ENCODE measurements at places on chromosomes 3 and 15.

DNA sequence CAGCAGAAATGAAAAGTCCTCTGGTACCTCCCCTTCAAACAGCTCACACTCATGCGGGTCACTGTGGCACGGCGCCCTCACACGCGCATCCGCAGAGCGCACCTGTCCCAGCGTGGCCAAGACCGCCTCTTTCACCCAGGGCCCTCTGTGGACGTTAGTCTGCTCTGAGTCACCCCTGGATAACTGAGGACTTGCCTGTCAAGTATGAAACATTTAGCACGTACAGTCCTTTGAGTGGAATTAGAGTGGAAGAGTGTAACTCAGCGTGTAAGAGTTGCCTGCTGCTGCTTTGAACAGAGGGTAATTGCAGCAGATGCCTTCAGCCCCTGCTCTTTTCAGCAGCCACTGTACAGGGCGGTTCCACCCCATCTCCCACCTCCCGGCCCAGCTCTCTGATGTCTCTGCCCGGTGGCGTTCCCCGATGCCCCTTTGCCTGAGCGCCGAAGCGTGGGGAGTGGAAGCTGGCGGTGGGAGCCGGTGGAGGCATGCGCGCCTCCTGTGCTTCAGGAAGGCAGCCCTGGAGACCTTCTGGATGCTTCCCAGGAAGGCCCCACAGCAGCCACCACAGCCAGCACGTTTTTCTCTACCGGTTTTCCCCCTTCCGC lies 23.0 kb downstream of the CPN2 start:
- DNase-seq, result peak; percentile 23
- peak overlapping the region; percentile 7 for H3K27ac ChIP-seq
- H3K4me1 ChIP-seq, result peaks cover under 1% of the 10 kb centered on the region
- H3K27me3 ChIP-seq, result peaks cover 16% of the 10 kb centered on the region
- no peak overlapping the region for H3K4me3 ChIP-seq
- no peaks in the 10 kb centered on the region for H3K36me3 ChIP-seq

GRCh38 chr15:80170596-80170995 lies 17.8 kb downstream of the FAH start:
- peaks cover 18% of the 10 kb centered on the region for H3K36me3 ChIP-seq
- DNase-seq, result no peak
- H3K4me1 ChIP-seq, result no peaks in the 10 kb centered on the region
- H3K27ac ChIP-seq, result no peak overlapping the region

DNA sequence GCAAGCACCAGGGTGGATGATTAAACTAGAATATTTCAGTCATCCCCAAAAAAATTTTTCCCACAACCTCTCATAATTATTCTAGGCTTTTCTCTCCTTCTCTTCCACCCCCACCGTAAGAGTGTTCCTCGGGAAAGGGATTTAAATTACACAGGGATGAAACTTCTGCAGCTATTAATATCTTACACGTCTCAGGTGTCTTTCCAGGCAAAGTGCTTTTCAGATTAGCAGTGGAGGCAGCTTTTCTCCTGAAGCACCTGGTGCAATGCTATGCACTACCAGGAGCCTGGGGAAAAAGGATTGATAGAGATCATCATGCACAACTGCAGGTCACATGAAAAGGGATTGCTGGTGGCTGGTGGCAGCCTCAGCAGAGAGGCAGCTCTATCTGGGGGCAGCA lies 250.4 kb downstream of the NTRK3 start:
- DNase-seq, result no peak
- no peak overlapping the region for H3K27ac ChIP-seq
- H3K4me1 ChIP-seq, result no peaks in the 10 kb centered on the region
- no peak overlapping the region for H3K4me3 ChIP-seq
- H3K36me3 ChIP-seq, result no peaks in the 10 kb centered on the region
- H3K27me3 ChIP-seq, result no peaks in the 10 kb centered on the region

- peaks cover 51% of the 10 kb centered on the region for H3K36me3 ChIP-seq
- no peak overlapping the region for H3K27ac ChIP-seq
- H3K27me3 ChIP-seq, result no peaks in the 10 kb centered on the region
- no peak overlapping the region for H3K4me3 ChIP-seq
- no peak for DNase-seq
These were observed 7.3 kb downstream of the FYCO1 start for GRCh38 chr3:45988362-45988761.

DNA sequence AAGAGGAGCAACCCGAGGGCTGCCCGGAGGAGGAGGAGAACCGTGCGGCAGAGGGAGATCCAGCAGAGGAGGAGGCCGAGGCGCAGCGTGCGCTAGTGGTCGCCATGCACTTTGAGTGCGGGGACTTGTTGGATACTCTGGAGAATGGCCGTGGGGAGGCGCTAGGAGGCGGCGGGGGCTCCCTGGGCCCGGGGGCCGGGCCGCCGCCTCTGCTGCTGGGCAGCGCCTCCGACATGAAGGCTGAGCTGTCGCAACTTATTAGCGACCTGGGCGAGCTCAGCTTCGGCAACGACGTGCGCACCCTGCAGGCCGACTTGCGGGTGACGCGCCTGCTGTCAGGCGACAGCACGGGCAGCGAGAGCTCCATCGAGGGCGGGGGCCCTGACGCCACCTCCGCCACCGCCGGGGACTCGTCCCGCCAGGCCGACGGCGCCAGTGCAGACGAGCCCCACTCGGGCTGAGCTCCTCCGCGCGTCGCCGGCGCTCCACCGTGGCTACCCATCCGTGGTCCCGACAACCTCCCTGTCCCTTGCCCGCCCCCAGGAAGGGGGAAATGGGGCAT lies 2.0 kb downstream of the FAM43A start:
- no peak overlapping the region for H3K27ac ChIP-seq
- peaks cover 42% of the 10 kb centered on the region for H3K4me1 ChIP-seq
- H3K36me3 ChIP-seq, result no peaks in the 10 kb centered on the region
- H3K4me3 ChIP-seq, result peak overlapping the region; percentile 89
- DNase-seq, result peak; percentile 78
- H3K27me3 ChIP-seq, result peaks cover 61% of the 10 kb centered on the region

- no peak for DNase-seq
- peaks cover 17% of the 10 kb centered on the region for H3K27me3 ChIP-seq
- no peak overlapping the region for H3K27ac ChIP-seq
- no peaks in the 10 kb centered on the region for H3K36me3 ChIP-seq
These were observed 36.3 kb downstream of the ALG1L2 start for GRCh38 chr3:130117933-130118332.

DNA sequence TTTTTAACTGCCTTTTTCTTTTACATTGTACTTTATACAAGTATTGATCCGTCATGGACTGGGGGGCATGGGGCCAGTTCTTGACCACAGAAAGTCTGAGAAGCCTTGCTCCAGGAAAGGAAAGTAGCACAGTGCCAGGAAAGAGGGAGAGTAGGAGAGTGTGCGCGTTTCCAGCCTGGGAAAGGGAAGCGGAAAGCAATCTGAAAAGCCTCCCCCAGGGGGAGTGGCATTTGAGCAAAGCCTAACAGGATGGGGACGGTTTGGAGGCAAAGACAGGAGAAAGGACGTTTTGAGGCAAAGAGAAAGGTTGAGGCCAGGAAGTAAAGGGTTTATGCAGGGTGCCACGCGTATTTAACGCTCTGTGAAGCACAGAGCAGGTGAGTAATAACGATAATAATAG lies 116.9 kb downstream of the RORA start:
- no peak overlapping the region for H3K27ac ChIP-seq
- no peaks in the 10 kb centered on the region for H3K36me3 ChIP-seq
- H3K4me1 ChIP-seq, result no peaks in the 10 kb centered on the region
- DNase-seq, result no peak

DNA sequence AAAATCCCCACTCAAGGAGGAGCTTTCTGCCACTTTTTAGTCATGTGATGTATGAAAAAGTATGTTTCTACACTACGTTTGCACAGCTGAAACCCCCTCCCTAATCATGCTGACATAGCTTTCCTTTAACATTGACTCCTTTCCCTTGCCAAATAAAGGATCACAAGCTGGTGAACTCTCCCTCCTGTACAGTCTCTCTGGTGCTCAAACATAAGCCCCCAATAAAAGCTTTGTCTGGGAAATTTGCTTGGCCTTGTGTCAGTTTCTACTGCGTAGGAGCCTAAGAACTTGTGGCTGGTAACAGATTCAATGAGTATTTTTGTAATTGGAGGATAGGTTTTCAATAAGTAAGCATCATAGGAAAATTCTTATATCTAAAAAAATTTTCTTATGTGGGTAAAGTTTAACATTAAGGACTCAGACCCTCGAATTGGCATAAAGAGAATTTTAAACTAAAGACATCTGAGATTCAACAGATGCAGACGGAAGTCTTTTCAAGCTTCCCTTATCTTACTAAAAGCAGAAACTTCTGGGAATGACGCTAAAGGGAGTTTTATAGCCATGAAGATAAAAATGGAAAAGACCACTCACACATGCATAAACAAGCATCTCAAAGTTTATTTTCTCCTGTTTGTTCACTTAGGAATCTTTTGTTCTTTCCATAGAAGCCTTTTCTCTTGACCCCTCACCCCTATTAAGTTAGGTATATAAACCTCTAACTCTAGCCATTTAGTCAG lies 44.1 kb upstream of the P2RY1 start:
- no peak overlapping the region for H3K4me3 ChIP-seq
- H3K27ac ChIP-seq, result no peak overlapping the region
- H3K4me1 ChIP-seq, result no peaks in the 10 kb centered on the region
- no peak for DNase-seq
- H3K36me3 ChIP-seq, result no peaks in the 10 kb centered on the region
- H3K27me3 ChIP-seq, result no peaks in the 10 kb centered on the region

- peak overlapping the region; percentile 61 for H3K27ac ChIP-seq
- peaks cover 59% of the 10 kb centered on the region for H3K4me1 ChIP-seq
- peaks cover 4% of the 10 kb centered on the region for H3K27me3 ChIP-seq
- DNase-seq, result no peak
These were observed 6.2 kb upstream of the TIPARP start for GRCh38 chr3:156668073-156668763.

GRCh38 chr3:190101320-190102011 lies 19.2 kb downstream of the P3H2 start:
- no peak for DNase-seq
- peaks cover 3% of the 10 kb centered on the region for H3K4me1 ChIP-seq
- peaks cover 18% of the 10 kb centered on the region for H3K27me3 ChIP-seq
- peak overlapping the region; percentile 61 for H3K4me3 ChIP-seq
- H3K27ac ChIP-seq, result no peak overlapping the region

DNA sequence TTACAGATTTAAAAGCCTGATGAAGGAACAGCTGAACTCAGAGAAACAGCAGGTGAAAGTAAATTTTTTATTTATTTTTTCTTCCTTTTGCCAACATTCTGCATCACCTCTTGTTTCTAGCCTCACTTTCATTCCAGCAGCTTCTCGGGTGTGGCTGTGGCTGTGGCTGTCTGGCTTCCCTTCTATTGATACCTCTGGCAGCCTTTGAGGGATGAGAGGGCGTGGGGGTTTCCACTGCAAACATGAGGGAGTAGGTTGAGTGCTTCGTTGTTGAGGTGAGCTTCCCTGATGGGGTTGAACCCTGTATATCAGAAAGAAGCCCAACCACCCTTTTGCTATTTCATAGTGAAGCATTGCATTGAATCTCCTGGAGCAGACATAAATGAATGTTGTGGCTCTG lies 6.2 kb upstream of the TMC3 start:
- H3K36me3 ChIP-seq, result no peaks in the 10 kb centered on the region
- DNase-seq, result no peak
- peaks cover 13% of the 10 kb centered on the region for H3K4me1 ChIP-seq
- no peak overlapping the region for H3K27ac ChIP-seq
- no peak overlapping the region for H3K4me3 ChIP-seq

DNA sequence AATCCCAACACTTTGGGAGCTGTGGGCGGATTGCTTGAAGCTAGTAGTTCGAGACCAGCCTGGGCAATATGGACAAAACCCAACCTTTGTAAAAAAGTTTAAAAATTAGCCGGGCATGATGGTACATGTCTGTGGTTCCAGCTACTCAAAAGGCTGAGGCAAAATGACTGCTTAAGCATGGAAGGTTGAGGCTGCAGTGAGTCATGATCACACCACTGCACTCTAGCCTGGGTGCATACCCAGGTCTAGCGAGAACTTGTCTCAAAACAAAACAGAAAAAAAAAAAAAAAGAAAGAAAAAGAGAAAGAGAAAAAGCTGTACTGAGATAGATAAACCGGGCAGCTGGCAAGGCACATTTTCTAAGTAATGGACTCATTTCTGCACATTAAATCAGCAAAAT lies 10.6 kb downstream of the ARPP19 start:
- H3K4me1 ChIP-seq, result peaks cover 58% of the 10 kb centered on the region
- peaks cover 51% of the 10 kb centered on the region for H3K36me3 ChIP-seq
- DNase-seq, result peak; percentile 77
- no peaks in the 10 kb centered on the region for H3K27me3 ChIP-seq
- H3K4me3 ChIP-seq, result peak overlapping the region; percentile 54
- H3K27ac ChIP-seq, result peak overlapping the region; percentile 85

- H3K4me1 ChIP-seq, result no peaks in the 10 kb centered on the region
- no peaks in the 10 kb centered on the region for H3K27me3 ChIP-seq
- DNase-seq, result no peak
- no peak overlapping the region for H3K4me3 ChIP-seq
- no peaks in the 10 kb centered on the region for H3K36me3 ChIP-seq
These were observed 318.8 kb upstream of the NAALADL2 start for GRCh38 chr3:174540116-174540908.

DNA sequence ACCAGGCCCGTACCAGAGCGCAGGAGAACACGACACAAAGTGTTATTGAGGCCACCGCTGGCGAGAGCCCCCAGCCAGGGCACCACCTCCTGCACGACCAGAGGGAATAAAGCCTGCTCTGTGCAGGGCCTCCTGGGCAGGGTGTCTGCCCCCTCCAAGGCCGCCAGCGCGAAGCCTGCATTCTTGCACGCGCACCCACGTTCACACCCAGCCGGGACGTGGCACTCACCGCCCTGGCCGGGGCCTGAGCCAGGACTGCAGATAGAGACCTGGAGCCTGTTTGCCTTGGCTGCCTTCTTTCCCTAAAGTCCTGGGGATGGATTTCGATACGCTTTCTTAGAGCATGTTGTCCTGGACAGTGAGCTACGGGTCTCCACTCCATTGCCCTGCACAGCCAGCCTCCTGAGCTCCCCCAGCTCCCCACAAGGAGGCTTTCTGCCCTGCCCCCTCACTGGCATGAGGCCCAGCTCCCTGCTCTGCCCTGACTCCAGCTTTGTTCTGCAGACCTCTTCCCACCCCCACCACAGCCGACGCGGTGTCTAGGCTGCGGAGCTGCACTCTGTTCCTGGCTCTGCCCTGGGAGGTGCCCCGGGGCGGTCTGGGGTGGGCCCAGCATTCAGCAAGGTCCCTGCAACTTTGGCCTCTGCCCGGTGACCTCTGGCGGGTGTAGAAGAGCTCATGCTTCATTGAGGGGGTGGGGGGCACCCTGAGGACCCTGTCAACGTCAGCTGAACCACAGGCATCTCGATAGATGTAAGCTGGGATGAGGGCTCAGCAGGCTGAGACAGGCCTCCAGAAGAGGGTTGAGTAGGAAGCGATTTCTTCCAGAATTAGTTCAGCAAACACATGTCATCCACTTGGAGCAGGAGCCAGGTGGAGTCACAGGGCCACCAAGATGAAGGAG lies 145.0 kb downstream of the LRRK1 start:
- H3K27me3 ChIP-seq, result no peaks in the 10 kb centered on the region
- H3K4me1 ChIP-seq, result no peaks in the 10 kb centered on the region
- H3K4me3 ChIP-seq, result no peak overlapping the region
- no peak for DNase-seq
- H3K27ac ChIP-seq, result no peak overlapping the region
- H3K36me3 ChIP-seq, result no peaks in the 10 kb centered on the region

GRCh38 chr3:131729643-131730017 lies 226.9 kb upstream of the MRPL3 start:
- H3K27me3 ChIP-seq, result peaks cover 2% of the 10 kb centered on the region
- H3K4me1 ChIP-seq, result no peaks in the 10 kb centered on the region
- no peaks in the 10 kb centered on the region for H3K36me3 ChIP-seq
- DNase-seq, result no peak

GRCh38 chr15:39785139-39785538 lies 2.5 kb upstream of the FSIP1 start:
- H3K27ac ChIP-seq, result no peak overlapping the region
- peaks cover 4% of the 10 kb centered on the region for H3K36me3 ChIP-seq
- H3K4me3 ChIP-seq, result peak overlapping the region; percentile 44
- peaks cover under 1% of the 10 kb centered on the region for H3K27me3 ChIP-seq
- no peak for DNase-seq

GRCh38 chr3:156304406-156304805 lies 184.0 kb downstream of the KCNAB1 start:
- H3K4me1 ChIP-seq, result no peaks in the 10 kb centered on the region
- H3K4me3 ChIP-seq, result no peak overlapping the region
- H3K27me3 ChIP-seq, result peaks cover 12% of the 10 kb centered on the region
- no peak for DNase-seq
